ENCODE measurements at places on chromosomes 5 and 9.

GRCh38 chr9:31251386-31251785, 1133.1 kb upstream of the ACO1 start:
- no peak for DNase-seq

DNA sequence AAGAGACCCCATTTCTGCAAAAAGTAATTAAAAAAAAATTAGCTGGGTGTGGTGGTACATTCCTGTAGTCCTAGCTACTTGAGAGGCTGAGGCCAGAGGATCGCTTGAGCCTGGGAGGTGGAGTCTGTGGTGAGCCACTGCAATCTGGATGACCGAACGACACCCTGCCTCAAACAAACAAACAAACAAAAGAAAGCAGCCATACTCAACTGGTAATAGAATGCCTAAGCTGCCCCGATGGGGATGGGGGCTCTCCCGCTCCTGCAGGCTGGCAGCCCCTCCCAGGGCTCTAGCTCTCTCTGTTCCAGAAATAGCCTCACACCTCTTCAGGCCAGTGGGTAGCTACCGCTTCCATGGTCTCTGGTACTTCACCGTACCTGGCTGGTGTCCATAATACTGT, 241.8 kb downstream of the FANCC start:
- DNase-seq = no peak

GRCh38 chr5:123087173-123088030, 1.6 kb upstream of the PRDM6 start:
- no peak for DNase-seq

GRCh38 chr5:138601444-138601843, 26.2 kb upstream of the HSPA9 start:
- DNase-seq = no peak

DNA sequence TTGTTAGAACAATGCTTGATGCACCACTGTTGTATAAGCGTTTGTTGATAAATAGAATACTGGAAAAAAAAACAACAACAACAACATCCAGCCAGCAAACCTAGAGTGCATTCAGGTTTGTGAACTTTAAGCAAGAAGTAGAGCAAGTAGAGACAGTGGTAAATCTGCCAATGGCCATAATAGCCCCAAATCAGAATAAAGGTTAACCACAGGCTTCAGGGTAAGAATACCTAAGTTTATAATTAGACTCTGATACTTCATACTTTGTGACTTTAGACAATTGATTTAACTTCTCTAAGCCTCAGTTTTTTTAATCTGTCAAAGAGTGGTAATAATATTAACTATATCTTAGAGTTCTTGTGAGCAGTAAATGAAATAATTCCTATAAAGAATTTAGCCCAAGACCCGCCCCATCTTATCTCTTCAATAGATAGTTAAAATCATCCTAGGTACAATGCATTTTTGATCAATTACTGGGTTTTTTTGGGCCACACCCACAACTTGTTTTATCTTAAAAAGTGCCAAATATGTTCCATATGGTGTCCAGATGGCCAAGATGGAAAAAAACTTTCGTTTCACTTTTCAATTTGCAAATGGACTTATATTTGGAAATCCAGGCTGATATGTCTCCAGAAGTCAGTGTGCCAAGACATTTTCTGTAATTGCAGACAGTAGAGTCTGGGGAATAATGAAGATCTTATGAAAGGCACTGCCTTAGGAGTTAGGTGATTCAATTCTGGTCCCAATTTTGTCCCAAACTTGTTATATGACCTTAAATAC, 24.5 kb upstream of the DPYSL3 start:
- DNase-seq = no peak

GRCh38 chr9:86637515-86637914, 283.3 kb upstream of the TUT7 start:
- DNase-seq = no peak

- DNase-seq = no peak
Measured at GRCh38 chr5:151733358-151734063, 24.9 kb downstream of the ATOX1 start.

DNA sequence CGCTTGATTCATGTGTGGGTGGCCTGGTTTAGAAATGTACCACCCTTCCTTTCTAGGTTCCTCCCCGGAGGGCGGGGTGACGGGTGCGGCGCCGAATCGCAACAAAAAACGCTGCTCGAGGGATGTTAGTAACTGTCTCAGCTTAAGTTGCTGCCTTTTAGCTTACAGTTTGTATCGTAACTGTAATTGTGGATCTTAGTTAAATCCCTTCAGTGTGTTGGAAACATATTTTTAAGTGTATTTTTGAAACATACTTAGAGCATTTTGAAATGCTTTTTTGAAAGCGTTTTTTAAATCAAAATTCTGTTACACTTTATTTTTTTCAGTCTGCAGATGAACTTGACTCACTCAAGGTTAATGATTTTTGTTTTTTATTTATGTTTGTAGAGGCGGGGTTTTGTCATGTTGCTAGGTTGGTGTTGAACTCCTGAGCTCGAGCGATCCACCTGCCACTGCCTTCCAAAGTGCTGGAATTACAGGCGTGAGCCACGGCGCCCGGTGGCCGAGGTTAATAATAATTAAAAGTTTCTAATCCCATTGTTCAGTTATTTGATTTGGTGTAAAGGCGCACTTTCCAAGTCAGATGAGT, 997 bp upstream of the CHD1 start:
- no peak for DNase-seq

DNA sequence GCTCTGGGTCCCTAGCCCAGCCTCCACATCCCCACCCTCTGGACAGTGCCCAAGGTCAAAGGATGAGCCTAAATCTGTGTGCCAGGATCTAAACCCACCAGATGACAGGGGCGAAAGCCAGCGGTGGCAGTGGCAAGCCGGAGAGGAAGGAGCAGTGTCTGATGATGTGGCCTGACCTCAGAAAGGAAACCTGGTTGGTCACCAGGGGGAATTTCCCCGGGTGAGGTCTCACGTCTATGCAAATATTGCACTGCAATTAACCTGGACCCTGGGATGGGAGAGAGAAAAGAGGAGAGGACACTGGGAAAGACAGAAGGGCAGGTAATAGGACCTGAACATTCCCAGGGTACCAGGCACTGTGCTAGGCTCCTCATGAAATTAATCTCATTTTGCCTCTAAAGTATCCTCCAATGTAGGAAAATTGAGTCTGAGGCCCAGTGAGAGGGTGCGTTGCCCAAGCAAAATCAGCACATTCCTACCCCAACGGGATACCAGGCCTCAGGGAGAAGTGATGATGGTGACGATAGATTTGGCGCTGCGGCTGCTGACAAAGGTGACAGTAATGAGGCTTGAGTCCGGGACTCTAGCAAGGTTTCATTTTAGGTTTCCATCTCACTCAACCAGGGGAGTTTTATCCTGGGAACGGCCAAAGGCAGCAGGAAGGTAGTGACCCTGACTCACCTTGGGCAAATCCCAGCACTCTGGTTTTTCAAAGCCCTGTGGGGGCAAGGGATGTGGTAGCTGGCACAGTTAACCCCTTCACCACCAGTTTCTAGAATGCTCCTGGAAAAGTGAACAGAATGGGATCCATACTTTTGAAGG, 13.4 kb upstream of the TNIP1 start:
- DNase-seq = peak; percentile 81

DNA sequence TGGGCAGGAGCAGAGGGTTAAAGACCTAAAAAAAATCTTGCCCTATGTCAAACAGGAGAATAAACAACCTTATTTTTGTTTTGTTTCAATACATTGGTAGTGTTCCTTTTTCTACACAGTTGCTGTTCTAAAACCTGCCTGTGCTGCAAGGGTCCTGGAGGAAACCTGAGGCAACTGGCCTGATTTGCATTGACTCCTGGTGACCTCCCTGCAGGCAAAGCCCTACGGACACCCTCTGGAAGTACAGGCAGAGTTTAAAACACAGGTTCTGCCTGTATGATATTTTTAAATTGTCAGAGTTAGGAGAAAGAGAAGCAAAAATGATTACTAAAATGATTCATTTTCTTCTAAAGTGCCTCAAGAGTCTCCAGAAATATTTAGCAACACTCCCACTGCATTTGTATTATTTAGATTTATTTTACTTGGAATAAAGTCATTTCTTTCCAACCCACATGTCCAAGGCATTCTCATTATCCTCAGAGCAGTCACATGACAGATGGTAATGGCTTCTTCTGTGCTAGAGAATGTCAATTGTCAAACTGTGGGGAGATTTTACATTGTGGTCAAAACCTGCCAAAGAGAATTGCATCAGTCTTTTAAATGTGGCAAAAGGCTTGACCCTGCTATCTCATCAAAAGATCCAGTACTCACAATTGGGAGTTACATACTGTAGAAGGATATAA, 559.6 kb downstream of the CETN3 start:
- DNase-seq = no peak
